ENCODE measurements at places on chromosomes 12 and 14.

GRCh38 chr12:3152892-3153291, 75.7 kb downstream of the TSPAN9 start:
- DNase-seq = no peak

GRCh38 chr14:84250893-84251292, 1279.1 kb upstream of the FLRT2 start:
- DNase-seq = no peak

DNA sequence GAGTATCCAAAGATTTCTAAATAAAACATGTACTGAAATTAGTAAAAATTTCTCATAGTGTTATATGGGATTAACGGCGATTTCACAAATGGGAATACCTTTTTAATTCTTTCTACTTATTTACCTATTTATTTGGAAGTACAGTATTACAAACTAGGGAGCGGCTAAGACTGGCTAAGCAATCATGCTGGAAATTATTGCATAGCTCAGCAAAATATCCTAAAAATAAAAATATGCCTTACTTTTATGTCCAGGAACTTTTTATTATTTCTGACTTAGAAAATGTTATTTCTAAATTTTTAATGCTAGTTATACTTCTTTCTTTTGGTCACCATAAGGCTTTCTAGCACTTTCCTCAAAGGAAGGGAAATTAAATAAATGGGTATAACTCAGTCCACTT, 36.5 kb upstream of the PTCSC3 start:
- no peak for DNase-seq

- no peak for DNase-seq
Observed at GRCh38 chr14:98578204-98578603, 693.8 kb downstream of the BCL11B start.

DNA sequence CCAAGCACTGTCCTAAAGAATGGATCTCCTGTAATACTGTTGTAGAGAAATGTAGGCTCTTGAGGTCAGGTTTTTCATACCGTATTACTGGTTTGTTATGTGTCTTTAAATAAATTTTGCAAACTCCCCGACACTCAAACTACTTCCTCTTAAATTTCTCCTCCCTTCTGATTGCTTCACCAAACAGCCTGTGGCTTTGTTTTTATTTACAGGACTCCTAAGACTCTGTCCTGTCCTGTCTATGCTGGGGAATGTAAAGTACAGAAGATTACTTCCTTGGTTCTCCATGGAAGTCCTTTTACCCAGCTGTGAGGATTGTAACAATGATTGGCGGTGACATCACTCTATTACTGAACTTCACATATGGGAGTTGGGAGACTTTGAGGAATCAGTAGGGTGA, 873.5 kb downstream of the DIO2 start:
- no peak for DNase-seq

GRCh38 chr12:41576925-41577324, 388.8 kb downstream of the PDZRN4 start:
- no peak for DNase-seq

Data from memory B cell (primary cell).